Dermis blood vessel endothelial cell (primary cell): ENCODE measurements at places on chromosomes 2 and 18.

DNA sequence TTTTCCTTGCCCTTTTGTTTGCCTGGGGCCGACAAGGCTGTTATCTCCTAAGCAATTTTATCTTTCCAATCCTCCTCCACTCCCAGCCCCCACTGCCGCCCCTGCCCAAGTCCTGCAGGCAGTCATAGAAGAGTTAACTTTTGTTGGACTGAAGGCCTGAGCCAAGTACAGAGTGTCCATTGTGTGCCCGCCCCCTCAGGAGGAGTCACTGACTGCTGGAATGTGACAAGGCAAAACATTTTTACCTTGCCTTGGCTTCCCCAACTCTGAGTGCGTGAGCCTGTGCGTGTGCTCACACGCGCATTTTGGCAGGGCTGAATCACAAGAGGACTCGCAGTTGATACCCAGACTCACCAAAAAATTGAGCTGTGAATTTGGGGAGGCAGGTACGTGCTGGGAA lies 16.2 kb downstream of the SETBP1 start:
- DNase-seq: no peak

DNA sequence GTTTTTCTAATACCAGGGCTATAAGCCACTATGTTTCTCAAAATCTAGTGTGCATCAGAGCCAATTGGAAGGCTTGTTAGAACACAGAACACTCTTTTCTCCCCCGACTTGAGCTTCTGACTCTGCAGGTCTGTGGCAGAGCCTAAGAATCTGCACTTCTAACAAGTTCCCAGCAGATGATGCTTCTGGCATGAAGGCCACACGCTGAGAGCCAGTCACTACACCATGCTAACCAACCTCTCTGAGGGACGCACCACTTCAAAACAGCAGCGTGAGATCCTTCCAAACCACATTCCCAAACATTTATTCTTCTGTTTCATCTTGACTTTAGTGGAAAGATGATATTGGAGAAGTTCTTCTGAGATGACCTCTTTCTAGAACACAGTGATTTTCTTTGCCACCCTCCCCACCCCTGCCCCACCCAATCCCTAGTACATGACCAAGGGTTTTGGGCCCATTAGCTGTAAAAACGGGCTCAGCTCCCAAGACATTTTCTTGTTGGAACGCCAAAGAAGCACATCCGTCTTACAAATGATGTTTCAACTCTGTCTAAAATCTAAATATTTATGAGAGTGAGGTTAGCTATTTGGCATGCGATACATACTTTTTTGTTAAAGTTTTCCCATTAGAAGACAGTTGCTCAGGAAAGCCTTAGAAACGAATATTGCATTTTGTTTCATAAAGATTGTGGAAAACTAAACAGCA lies 391.9 kb downstream of the TMEM182 start:
- no peak for DNase-seq

- DNase-seq: no peak
Observed at GRCh38 chr2:201842131-201842860, 36.0 kb downstream of the CDK15 start.

DNA sequence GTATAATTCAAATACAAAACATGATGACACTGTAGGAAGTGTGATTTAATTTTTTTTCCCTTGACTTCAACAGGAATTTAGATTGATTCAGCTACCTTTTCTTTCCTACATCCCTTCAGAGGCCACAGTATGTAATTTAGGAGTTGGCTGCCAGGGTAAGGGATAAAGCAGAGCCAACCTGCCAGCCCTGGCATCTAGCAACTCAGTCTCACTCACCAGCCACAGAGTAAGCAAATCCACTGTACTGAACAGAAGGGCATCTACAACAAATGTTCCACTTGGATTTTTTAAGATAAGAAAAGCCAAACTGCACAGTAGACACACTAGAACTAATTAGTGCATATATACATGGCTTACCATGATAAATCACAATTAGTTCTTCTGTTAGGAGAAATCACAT lies 54.3 kb upstream of the PEX13 start:
- no peak for DNase-seq

GRCh38 chr2:121796239-121796638 lies 40.8 kb downstream of the TSN start:
- no peak for DNase-seq

DNA sequence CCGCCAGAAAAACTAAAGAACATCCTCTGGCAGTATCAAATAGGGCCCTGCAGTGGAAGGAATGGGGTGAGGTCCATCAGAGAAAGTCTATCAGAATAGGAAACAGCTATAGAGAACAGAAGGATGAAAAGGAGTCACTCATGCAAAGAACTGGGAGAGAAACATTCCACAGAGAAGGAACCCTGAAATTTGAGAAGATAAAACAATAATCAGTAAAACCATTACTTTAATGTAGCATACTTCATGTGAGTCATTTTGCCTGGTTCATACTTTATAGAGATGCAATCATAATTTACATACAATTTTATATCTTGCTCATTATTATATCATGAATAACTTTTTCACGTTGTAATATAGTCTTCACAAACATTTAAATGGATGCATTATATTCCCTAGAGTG lies 402.2 kb downstream of the NCKAP5 start:
- DNase-seq: no peak

DNA sequence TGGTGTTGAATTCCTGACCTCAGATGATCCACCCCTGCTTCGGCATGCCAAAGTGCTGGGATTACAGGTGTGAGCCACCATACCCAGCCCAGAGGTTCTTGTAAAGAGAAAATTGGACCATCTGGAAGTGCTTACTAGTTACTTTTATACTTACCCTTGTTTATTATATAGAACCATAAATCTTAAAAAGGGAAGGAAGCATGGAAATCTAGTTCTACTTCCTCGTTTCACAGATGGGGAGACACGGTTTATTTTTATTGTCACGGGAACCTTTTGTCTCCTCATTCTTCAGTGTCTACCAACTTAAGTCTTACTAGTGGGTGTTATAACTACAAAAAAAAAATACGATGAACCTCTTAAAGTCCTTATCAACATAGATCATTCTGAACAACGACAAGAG lies 45.8 kb upstream of the PDK1 start:
- DNase-seq: no peak

DNA sequence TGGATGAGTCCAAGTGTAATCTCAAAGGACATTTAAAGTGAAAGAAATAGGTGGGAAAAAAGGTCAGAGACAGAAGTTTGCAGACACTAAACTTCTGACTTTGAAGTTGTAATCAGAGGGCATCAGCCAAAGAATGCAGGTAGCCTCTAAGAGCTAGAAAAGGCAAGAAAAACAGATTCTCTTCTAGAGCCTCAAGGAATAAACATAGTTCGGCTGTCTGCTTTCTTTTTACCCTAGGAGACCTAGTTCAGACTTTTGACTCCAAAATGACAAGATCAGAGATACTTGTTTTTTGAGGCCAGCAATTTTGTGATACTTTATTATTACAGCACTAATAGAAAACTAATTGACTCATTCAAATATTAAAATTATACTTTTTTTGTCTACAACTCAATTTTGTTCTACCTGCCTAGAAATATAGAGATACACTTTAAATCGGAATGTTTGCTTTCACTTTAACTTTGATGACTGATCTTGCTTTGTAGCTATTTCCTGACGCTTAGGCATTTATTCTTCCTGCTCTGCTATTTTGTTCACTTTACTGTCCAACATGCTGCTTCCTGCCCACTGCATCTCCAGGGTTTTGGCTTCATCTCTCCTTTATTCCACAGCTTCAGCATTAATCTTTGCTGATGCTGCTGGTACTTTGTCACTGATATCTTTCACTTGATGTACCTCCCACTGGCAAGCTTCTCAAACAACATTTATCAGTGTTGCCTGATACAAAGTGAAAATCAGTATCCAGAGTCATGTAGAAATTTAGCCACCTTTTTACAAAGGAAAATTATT lies 272.5 kb downstream of the DSEL start:
- peak; percentile 39 for DNase-seq

GRCh38 chr18:63430526-63430925 lies 8.2 kb upstream of the VPS4B start:
- DNase-seq: no peak

GRCh38 chr2:225735844-225736243 lies 336.3 kb downstream of the NYAP2 start:
- DNase-seq: no peak

DNA sequence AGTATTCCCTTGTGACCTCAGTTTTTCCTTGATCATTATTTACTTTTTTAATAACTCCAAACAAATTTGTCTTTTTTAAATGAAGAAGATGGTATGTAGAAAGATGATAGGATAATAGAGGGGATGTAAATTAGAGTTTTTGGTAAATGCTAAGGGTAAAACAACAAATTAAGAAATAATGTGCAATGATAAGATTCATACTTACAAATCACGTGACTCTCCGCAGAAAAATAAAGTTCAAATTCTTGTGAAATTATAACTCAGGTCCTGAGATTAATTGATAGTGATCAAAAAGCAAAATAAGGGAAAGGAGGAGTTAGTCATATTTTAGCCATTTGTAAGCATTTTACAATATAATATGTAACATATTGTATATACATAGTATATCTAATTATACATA lies 304.1 kb upstream of the KCNH7 start:
- DNase-seq: no peak

DNA sequence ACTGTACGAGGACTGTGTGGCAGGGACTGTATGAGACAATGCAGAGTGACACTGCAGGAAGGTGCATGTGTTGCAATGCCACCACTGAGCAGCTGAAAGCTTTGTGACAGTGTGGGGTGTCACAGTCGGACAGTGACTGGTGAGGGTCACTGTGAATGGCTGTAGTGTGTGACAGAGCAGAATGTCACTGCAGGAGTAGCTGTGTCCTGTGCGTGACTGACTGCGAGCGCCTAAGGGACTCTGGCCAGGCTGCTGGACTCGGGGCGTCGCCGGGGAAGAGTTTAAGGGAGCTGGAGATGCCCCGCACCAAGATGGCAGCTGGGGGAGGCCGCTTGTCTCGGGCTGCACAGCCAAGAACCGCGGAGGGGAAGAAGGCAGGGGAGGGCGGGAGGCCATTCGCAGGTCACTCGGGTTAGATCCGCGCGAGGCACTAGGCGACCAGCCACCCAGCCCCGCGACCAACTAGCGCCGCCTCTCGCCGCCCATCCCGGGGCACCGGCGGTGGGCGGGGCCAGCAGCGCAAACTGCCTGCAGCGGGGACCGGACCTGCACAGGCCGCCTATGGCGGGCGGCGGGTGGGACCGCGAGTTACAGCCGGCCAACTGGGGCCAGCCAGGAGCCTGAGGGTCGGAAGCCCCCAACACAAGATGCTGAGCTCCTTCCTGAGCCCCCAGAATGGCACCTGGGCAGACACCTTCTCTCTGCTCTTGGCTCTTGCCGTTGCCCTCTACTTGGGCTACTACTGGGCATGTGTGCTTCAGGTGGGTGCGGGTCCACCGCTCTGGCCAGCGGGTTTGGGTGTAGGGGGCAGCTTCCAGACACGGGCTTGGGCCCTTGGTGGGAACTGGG lies at the start of gene ABHD1:
Gene ABHD1, plus strand, starts transcription at position 514 of the 849 bp plus-strand sequence. Its CDS starts 134 bp downstream, at position 648.
- DNase-seq: peak; percentile 28

- DNase-seq: peak; percentile 66
Observed at GRCh38 chr2:203484266-203485112, 50.6 kb downstream of the RAPH1 start.

GRCh38 chr18:63848159-63848558 lies 39.3 kb upstream of the SERPINB2 start:
- peak; percentile 72 for DNase-seq

- no peak for DNase-seq
Observed at GRCh38 chr2:18395555-18395954, 164.9 kb downstream of the RDH14 start.

DNA sequence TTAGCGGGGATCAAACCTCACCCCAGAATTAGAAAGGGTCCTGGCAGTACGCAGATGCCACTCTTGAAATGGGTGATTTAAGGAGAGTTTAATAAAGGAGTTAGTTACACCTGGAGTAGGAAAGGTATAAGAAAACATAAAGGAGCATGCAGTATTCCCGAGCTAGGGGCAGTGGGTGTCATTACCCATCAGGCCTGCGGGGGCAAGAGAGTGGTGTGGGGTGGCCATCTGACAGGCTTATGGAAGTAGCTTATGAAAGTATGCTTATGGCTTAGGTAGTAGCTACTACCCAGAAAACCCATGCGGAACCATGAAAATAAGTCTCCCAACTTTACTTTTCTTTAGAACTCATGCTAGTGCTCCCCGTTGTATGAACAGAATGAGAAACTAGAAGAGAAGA lies 568.9 kb upstream of the ACVR2A start:
- DNase-seq: no peak

GRCh38 chr2:218289639-218290315 lies 2.5 kb downstream of the TMBIM1 start:
- peak; percentile 67 for DNase-seq
